Activated T-helper 1 cell treated with anti-CD3 and anti-CD28 coated beads, Interleukin-2, amount 50 U/mL, for 16 hours (primary cell): ENCODE measurements at places on chromosomes 13 and 19.

GRCh38 chr13:114173745-114174144 lies 5.3 kb upstream of the CFAP97D2 start:
- DNase-seq = no peak

DNA sequence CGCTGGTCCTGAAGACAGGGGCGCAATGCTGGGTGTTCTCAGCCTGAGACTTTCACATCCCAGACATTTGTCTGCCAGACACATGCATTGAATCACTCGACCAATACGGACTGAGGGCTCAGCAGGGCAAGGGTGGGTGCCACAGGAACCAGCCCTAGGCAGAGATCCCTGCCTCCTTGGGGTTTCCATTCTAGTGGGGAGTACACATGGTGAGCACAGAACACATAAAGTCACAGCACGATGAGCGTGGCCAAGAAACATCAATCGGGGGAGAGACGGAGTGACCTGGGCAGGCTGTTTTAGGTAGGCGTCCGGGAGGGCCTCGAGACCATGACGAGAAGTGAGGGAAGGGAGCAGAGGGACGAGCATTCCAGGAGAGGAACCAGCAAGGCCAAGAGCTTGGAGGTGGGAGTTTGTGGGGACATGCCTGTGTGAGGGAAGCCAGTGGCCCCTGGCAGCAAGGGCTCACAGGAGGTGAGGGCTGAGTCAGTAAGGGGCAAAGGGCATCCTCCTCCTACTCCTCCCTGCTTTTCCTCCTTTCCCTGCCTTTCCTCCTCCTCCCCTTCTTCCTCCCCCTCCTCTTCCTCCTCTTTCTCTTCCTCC lies 126.3 kb upstream of the PEG3 start:
- DNase-seq = no peak

GRCh38 chr19:48674921-48675824 lies 2.4 kb upstream of the NTN5 start:
- DNase-seq = peak; percentile 50

DNA sequence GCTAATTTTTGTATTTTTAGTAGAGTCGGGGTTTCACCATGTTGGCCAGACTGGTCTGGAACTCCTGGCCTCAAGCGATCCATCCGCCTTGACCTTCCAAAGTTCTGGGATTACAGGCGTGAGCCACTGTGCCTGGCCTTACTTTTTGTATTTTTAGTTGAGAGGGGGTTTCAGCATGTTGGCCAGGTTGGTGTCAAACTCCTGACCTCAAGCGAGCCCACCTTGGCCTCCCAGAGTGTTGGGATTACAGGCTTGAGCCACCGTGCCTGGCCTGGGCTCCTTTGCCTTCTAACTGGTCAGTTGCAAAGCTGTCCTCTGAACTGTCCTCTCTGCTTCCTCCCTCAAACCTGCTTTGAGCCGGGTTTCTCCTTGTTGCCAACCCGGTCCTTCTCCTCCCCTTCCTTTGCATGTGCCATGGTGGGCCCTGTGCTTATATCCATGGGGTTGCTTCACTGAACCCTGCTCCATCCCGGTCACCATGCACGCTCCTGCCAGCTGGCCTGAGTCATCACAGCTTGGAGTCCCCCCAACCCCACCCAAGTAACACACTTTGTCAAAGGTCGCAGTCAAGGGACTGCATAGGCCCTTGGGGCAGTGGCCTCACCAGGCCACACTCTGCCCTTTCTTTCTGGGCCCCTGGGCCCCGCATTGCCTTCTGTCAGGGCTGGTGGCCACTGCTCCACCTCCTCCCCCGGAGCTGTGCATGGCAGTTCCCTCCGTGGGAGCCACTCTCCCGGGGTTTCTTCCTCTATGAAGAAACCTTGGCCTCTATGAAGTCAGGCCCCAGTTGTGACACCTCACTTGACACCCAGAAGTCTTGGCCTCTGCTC lies 21.2 kb downstream of the WTIP start:
- DNase-seq = no peak

- DNase-seq = no peak
Observed at GRCh38 chr13:113669755-113670341, 2.8 kb downstream of the GRK1 start.

DNA sequence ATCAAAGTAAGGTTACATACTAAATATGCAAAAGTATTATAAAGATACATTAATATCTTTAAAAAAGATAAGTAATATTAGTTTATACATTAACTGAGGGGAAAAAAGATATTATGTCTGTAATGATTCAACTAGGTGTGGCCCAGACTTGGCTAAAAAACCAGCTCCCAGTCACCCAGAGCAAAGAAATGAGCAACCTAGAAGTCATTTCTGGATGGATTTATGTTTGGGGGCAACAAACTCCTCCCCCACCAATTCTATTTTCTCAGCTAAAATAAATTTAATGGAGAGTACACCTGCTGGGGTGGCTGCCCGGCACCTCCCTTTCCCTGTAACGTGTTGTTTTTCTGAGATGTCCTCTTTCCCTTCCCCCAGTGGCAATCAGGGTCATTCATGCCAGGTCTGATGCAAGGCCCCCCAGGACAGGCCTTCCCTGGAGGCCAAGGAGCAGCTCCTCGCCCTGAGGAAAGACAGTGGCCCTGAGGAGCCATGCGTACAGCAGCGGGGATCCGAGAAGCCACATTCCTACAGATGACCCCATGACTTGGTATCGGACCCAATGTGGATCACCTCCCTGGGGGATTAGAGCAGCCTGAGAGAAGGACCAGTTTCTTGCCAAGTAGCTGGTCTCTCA lies 78.6 kb upstream of the DOCK9 start:
- no peak for DNase-seq

GRCh38 chr13:77176350-77176749 lies 149.4 kb upstream of the FBXL3 start:
- DNase-seq = no peak

DNA sequence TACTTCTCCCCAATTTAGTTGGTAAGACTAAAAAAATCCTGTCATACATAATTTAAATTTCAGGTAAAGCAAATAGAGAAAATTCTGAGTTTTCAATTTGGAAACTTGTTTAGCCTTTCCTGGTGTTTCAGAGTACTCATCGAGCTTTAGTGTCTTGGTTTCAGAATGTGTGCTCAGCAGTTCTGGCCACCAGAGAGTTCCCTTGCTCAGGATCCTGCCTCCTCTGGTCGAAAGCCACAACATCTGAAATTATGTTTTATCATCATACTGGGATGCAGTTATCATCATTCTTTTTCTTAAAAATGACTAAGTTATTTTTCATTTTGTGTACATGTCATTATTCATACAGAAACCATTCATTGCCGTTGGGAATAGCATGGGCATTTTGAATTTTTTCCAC lies 263.2 kb upstream of the SPRY2 start:
- DNase-seq = no peak

DNA sequence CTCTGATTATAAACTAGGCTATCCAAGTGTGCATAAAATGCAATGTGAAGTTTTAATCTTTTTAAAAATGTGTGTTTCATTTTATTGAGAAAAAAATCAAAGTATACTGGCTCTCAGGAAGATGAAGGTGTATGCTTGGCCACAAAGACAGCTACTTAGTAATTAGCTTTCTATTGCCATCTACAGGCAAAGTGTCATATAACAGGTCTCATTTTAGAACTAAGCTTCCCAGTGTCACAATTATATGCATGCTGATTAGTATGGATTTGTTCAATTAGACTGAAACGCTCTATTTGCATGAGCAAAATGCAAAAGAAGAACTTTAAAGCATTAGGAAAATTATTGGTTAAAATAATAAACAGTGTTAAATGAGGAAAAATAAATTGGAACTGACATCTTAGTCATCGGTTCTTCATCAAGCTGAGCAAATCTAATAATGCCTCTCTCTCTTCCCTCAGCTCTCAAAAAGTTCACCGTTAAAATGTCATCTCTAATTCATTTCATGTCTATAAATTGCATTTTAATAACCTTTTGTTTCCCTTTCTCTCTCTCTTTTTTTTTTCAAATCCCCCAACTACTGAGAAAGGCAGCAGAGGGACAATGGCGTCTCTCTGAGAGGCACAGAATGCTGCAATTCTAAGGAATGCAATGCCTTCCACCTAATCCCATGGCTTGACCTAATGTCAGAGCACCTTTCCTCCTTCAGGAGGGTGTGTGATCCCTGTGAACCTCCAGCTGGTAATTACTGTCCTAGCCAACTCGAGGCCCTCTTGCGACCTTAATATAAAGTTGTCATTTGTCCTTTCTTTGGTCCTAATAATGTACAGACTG lies 313.1 kb upstream of the MAB21L1 start:
- DNase-seq = no peak

DNA sequence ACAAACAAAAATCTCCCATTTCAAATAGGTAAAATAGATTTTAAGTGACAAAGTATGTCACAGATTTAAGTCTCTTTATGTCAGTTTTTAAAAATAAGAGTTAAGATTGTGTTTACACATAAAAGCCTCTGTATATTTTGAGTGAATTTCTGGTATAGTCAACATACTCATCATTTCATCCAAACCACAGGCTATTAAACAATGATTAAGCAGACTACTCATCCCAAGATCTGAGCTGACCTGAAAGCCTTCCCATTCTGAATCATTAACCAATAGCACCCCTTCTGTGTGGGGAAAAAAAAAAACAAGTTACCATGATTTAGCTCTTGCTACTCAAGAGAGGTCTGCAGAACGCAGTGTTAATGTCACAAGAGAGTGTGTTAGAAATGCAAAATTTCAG lies 284.4 kb upstream of the NBEA start:
- DNase-seq = no peak

GRCh38 chr19:13619203-13619632 lies 112.9 kb upstream of the CACNA1A start:
- DNase-seq = no peak
